HuH-7 (cell line): ENCODE measurements at places on chromosomes 11 and 22.

DNA sequence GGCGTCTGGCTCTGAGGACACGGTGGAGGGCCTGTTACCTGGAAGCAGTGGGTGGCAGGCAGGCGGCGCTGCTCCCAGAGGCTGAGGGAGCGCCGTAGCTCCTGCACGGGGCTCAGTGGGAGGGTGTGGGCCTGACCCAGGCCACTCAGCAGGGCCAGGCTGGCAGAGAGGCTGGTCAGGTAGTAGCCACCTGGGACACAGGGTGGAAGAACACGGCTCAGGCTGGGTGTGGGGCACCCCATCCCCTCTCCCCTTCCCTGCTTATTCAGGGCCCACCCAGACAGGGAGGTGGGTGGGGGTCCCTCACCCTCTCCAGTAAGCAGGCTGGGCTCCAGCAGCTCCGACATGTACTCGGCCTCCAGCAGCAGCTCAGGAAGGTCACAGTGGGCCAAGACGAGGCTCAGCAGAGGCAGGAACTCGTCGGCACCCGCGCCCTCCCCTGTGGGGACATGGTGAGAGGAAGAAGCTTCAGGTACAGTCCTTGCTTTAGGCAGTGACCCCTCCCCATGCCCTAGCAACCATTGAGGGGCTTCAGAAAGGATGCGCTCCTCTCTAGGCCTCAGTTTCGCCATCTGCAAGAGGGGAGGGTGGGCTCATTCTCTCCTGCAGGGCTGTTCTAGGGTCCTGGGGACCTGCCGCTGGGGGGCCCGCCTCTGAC, 2.9 kb downstream of the RIN1 start:
- DNase-seq, result no peak

GRCh38 chr11:120151536-120151935, 13.6 kb upstream of the TRIM29 start:
- no peak for DNase-seq

GRCh38 chr22:43077121-43077877, 11.9 kb downstream of the TTLL1 start:
- no peak for DNase-seq

GRCh38 chr22:28978158-28978557, 83.5 kb downstream of the C22orf31 start:
- no peak for DNase-seq

GRCh38 chr11:2516276-2517015, 71.6 kb downstream of the KCNQ1 start:
- no peak for DNase-seq

DNA sequence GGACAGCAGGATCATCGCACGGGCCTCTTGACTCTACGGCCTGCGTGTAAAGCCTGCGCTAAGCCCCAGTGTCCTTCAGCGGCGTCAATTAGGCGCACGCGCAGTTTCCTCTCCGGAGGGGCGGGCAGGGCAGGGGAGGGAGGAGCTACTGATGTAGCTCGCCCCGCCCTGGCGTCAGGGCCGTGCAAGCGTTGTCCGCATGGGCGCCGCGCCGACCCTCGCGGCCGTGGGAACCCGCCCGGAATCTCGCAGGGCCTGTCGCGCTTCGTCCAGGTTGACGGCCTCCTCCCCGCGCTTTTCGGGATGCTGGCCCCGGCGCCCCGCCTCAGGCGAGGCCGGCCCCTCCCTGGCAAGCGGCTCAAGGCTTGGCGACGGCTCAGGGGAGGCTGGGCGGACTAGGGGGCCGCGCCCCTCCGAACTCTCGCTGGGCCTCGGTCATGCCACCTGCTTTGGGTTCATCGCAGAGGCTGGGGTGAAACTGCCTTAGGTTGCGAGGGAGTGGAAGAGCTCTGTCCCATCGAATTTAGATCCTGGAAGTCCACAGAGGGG, 61.1 kb downstream of the ST3GAL4 start:
- no peak for DNase-seq

GRCh38 chr22:45930324-45930723, 46.6 kb downstream of the WNT7B start:
- DNase-seq, result no peak

DNA sequence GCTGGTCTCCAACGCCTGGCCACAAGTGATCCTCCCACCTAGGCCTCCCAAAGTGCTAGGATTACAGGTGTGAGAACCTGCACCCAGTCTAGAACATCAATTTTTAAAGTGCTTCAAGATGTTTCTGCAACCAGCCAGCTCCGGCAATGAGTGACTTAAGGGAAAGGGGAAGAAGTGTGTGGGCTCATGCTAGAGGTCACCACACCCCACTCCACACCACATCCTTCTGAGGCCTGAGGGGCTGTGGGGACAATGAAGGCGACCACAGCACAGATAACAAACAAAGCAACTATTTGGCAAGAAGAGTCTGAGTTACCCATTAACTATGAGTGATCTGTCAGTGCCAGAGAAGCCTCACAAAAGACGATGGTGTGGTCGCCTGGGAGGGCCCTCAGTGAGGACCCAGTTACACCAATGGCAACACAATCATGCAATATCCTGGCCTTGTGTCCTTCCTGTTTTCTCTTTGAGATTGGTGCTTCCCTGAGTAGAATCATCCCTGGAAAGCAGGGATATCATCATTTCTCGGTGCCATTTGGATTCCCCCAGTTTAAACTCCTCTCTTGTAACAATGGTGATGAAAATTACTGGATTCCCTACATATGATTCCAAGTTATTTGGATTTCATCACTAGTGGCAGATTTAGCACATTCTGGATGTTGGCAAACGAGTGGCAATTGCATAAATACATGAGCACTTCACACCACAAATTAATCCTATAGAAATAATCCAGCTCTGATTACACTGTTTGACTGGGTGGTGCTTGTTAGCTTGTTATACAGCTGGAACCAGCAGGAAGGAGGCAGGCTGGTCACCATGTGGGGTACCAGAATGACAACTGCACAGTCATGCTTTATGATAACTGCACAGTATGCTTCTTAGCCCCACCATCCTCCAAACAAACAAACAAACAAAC, 18.4 kb downstream of the ABTB2 start:
- DNase-seq, result no peak

DNA sequence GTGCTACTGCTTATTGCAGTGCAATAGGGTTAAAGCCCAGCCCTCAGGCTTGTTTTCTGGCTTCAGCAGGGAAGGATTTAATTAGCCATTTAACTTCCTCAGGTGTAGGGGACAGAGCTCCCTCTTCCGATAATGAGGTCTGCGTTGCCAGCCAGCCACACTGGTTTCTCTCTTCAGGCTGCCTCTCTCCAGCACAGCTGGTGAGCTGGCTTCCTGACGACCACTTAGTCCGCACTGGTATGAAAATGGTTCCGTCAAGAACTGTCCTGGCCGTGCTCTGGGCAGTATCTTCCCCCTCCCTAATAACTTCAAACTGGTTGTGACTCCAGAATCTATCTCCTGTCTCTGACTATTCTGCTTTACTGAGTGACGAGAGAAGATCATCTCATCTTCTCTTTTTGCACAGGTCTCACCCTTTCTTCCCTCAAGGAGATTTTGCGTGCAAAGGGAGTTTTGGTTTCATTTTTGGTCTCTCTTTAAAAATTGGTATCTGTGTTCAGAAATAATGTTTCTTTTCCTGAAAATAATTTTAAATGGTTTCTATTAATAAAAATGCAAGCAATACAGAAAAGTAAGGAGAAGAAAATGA, 49.2 kb downstream of the CNTN5 start:
- no peak for DNase-seq

DNA sequence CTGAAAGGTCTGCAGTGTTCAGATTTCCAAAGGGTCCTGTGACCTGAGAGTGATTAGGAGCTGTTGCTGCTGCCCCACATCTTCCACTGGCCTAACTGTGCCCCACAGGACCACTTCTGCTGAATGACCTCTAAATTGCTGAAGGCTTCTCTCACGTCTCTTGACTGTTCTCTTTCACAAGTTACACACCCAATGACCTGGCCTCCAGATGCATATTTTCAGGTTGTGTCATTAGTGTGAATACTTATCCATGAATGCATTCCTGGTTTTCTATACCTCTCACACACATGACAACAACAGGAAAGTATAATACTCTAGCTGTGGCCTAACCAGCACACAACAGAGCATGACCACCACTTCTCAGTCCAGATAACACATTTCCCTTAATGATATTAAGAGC, 15.4 kb downstream of the PRR14L start:
- DNase-seq, result no peak

GRCh38 chr22:25078591-25078990, 121.1 kb upstream of the CRYBB3 start:
- no peak for DNase-seq

GRCh38 chr22:29717789-29718188, 2.0 kb upstream of the CABP7 start:
- no peak for DNase-seq

GRCh38 chr22:46122980-46123693, 27.2 kb upstream of the PPARA start:
- no peak for DNase-seq

GRCh38 chr11:134339756-134340155, 8.0 kb downstream of the GLB1L2 start:
- DNase-seq, result no peak

- peak; percentile 95 for DNase-seq
Measured at GRCh38 chr11:61752117-61752924, at the start of gene MYRF. Gene MYRF, plus strand, starts transcription at chr11:61752636. Its CDS starts 109 bp downstream, at chr11:61752745.

DNA sequence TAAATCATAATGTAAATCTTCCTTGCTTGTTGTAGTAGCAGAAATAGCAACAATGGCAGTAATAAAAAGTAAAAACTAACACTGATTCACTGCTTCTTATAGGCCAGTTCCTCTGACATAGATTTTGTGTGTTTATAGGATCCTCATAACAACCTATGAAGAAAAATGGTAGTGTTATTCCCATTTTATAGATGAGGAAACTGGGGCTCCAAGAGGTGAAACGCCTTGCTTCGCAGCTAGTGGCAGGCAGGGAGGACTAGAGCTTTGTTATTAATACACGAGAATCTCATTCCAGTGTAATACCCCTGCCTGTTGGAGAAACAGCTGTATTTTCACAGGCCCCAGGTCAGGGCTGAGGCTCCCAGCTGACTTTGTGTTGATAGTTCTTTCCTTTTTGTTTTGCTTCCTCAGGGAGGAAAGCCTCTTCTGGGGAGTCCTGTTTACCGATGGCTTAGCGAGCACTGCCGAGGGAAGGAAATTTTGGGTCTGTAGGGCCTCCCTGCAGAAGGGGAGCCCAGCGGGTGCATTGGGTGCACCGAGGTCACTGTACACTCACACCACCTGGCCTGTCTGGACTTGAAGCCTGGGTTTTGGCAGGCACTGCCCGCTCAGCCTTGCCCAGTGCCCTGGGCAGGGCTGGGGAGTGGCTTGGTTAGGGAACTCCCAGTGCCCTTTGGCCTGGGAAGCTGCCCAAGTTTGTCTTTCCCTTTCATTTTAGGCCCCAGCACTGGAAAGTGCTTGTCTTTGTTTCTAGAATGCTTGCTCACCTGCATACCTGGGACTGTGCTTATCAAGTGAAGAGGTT, 13.5 kb downstream of the KIAA1671 start:
- DNase-seq, result no peak
